ENCODE measurements at places on chromosomes 12 and 14.

- no peak for DNase-seq
Observed at GRCh38 chr12:126201981-126202537, 1136.8 kb downstream of the AACS start.

DNA sequence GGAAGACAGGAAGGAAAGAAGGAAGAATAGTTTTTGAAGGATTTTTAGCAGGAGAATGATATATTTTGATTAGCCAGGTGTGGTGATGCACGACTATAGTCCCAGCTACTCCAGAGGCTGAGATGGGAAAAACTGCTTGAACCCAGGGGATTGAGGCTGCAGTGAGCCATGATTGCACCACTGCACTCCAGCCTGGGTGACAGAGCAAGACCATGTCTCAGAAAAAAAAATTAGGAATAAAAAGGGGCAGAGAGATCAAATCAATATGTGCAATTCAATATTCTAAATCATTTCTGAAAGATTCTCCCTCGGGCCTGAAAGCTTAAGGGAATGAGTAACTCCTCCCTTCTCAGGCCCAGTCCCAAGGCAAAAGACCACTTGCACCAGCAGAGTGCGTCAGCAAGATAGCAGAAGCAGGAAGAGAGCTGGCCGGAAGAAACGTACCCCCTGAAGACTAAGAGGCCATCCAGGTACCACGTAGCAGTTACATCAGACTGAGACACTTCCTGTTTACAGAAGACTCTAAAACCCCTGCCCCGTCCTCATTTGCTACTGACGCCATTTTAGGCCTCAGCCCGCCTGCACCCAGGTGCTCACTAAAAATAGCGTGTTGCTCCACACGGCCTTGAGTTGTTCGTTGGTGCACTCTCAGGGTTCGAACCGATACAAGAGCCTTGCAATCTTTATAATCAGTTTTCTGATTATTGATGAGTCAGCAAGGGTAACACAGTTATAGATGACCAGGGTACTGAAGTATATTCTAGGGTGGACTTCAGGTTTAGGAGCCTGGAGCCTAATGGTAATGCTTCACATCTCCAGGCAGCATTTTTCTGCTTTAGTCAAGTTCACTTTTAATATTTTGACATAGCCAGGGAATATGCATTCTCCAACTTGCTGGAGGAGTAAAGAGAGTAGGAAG, 57.7 kb upstream of the CSRP2 start:
- no peak for DNase-seq

- no peak for DNase-seq
Observed at GRCh38 chr12:130880411-130880885, 8.6 kb downstream of the RAN start.

DNA sequence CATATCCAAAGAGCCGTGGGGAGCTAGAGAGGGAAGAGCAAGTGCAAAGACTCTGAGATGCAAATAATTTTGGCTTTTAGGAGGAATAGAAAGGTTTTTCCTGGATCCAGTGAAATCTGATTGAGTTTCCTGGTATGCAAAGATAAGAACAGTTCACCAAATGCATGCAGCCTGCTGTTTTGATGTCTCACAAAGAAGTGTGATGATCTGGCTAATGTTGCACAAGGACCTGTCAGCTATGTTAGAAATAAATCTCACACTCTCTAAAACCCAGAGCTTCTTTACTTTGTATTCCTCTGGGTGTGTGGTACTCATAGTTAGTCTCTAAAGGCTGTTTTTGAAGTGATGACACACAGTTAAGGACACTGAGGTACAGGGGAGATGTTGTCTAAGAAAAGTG, 321.4 kb downstream of the AACS start:
- DNase-seq = no peak

GRCh38 chr12:116870306-116870705, 10.9 kb downstream of the HRK start:
- DNase-seq = no peak

GRCh38 chr14:75334549-75335051, 56.0 kb downstream of the FOS start:
- no peak for DNase-seq
